Activated T-cell treated with anti-CD3 and anti-CD28 coated beads, Interleukin-2, amount 50 U/mL, for 72 hours (primary cell): ENCODE measurements at places on chromosomes 7 and 10. TPM values are rescaled to one million over a fixed set of nuclear protein-coding genes. Genes with fewer than 3 reads are reported as not detected.

TWIST1 gene
- total RNA-seq, result 0.48 TPM

LZTS2 gene
- total RNA-seq, result 12.0 TPM

DLG5 gene
- 3.2 TPM for total RNA-seq

FFAR4 gene
- not detected for total RNA-seq

TMEM236 gene
- total RNA-seq, result 0.65 TPM

TRIM4 gene
- 34.9 TPM for total RNA-seq
